Tibial artery (tissue), 4 donors: ENCODE measurements at places on chromosomes 3 and 15.

DNA sequence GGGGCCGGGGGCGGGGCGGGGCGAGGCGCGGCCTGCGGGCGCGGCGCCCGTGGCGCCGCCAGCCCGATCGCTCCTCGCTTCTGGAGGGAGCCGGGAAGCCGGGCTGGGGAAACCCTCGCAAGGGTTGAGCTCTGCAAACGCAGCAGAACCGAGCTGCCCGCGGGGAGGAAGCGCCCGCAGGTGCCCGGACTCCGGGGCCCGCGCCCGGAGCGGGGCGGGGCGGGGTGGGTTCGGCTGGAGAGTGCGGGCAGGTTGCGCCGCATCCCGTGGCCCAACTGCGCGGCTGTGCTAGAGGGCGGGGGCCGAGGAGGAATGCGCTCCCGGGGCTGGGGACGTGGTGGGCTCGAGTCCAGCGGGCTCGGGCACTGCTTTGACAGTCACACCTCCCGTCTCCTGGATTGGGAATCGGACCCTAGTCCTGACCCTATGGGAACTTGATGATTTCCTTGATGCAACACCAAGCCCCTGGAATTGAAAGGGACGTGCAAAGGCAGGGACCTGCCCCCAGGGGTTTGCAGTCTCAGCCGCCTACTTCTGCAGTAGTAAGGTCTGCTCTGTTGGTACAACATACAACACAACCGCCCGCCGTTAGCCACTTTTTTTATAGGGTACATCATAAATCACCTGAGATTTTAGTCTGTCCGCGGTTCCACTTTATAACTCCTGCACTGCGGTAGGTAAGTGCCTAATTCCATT lies 34.3 kb downstream of the ZBTB38 start:
- peak; percentile 69 for DNase-seq
- H3K27me3 ChIP-seq: no peaks in the 10 kb centered on the region
- H3K4me3 ChIP-seq: peak overlapping the region; percentile 88
- peaks cover 52% of the 10 kb centered on the region for H3K4me1 ChIP-seq

GRCh38 chr15:53512029-53512428 lies 247.4 kb downstream of the WDR72 start:
- H3K4me3 ChIP-seq: no peak overlapping the region
- no peak for DNase-seq
- no peaks in the 10 kb centered on the region for H3K4me1 ChIP-seq
- H3K27me3 ChIP-seq: no peaks in the 10 kb centered on the region
- no peaks in the 10 kb centered on the region for H3K36me3 ChIP-seq

- DNase-seq: no peak
- peaks cover 9% of the 10 kb centered on the region for H3K4me1 ChIP-seq
- H3K27ac ChIP-seq: peak within 1 kb of the TSS; percentile 50
- peak within 1 kb of the TSS; percentile 48 for H3K4me3 ChIP-seq
- H3K27me3 ChIP-seq: no peaks in the 10 kb centered on the region
- H3K36me3 ChIP-seq: no peaks in the 10 kb centered on the region
Measured at GRCh38 chr3:134650431-134651346, at the start of gene KY. Gene KY (minus strand): TSS chr3:134651022. CDS start chr3:134650960, 62 bp downstream.

DNA sequence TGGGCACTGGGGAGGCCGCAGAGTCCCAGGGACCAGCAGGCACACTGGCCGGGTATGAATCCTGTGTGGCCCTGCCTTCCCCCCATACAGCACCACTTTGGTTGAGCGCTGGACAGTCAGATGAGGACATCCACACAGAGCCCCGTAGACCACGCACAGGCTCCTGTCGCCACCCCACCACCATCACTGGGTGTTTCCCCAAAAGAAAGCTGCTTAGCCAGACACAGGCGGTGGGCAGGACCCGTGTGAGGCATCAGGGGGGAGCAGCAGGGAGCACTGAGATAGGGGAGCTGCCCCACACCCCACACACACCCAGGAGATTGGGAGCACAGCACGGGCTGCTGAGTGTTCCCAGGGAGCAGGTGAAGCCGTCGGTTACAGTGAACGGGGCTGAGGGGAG lies 42.4 kb upstream of the SLC41A3 start:
- no peaks in the 10 kb centered on the region for H3K27me3 ChIP-seq
- no peak overlapping the region for H3K27ac ChIP-seq
- no peaks in the 10 kb centered on the region for H3K36me3 ChIP-seq
- H3K4me3 ChIP-seq: no peak overlapping the region
- no peak for DNase-seq
- no peaks in the 10 kb centered on the region for H3K4me1 ChIP-seq

GRCh38 chr15:98611808-98612207 lies 36.5 kb upstream of the IGF1R start:
- peak; percentile 13 for DNase-seq
- no peak overlapping the region for H3K27ac ChIP-seq
- H3K27me3 ChIP-seq: no peaks in the 10 kb centered on the region
- no peaks in the 10 kb centered on the region for H3K36me3 ChIP-seq
- no peaks in the 10 kb centered on the region for H3K4me1 ChIP-seq
- H3K4me3 ChIP-seq: no peak overlapping the region

- no peak overlapping the region for H3K27ac ChIP-seq
- no peaks in the 10 kb centered on the region for H3K27me3 ChIP-seq
- no peaks in the 10 kb centered on the region for H3K4me1 ChIP-seq
- DNase-seq: no peak
- H3K36me3 ChIP-seq: no peaks in the 10 kb centered on the region
- no peak overlapping the region for H3K4me3 ChIP-seq
Measured at GRCh38 chr15:35937380-35937779, 391.4 kb upstream of the DPH6 start.

DNA sequence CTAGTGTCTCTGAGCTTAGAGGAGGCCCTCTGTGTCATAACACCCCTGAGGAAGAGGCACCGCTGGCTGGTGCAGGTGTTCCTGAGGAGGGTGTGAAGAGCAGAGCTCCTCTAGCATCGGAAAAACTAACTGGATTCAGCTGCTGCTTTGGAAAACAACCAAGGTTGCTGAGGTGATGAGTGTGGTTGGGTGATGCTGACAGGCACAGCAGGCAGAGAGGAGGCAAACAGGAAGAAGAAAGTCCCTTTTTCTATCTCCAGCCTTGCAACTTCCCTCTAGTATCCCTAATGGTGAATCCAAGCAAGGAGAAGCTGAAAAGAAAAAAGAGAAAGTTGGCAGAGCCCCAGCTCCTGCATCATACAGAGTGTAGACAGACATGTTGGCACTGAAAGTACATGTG lies 3.8 kb upstream of the OR4F15 start:
- no peaks in the 10 kb centered on the region for H3K27me3 ChIP-seq
- no peaks in the 10 kb centered on the region for H3K36me3 ChIP-seq
- no peak for DNase-seq
- H3K27ac ChIP-seq: no peak overlapping the region

- peaks cover 26% of the 10 kb centered on the region for H3K27me3 ChIP-seq
- DNase-seq: peak; percentile 41
- H3K36me3 ChIP-seq: no peaks in the 10 kb centered on the region
- peak overlapping the region; percentile 47 for H3K4me3 ChIP-seq
- H3K27ac ChIP-seq: no peak overlapping the region
Measured at GRCh38 chr3:139935866-139936817, 1.2 kb downstream of the CLSTN2 start.

GRCh38 chr3:121883507-121883906 lies 10.7 kb upstream of the SLC15A2 start:
- H3K36me3 ChIP-seq: no peaks in the 10 kb centered on the region
- H3K4me3 ChIP-seq: no peak overlapping the region
- no peaks in the 10 kb centered on the region for H3K27me3 ChIP-seq
- H3K27ac ChIP-seq: no peak overlapping the region
- no peaks in the 10 kb centered on the region for H3K4me1 ChIP-seq

- H3K27me3 ChIP-seq: no peaks in the 10 kb centered on the region
- no peaks in the 10 kb centered on the region for H3K36me3 ChIP-seq
- no peak for DNase-seq
Measured at GRCh38 chr15:40161693-40162391, 973 bp downstream of the BUB1B start.

- DNase-seq: no peak
- no peaks in the 10 kb centered on the region for H3K36me3 ChIP-seq
- H3K27ac ChIP-seq: peak overlapping the region; percentile 75
- H3K4me3 ChIP-seq: no peak overlapping the region
- peaks cover 99% of the 10 kb centered on the region for H3K4me1 ChIP-seq
Measured at GRCh38 chr3:69092030-69092516, 7.3 kb downstream of the ARL6IP5 start.

DNA sequence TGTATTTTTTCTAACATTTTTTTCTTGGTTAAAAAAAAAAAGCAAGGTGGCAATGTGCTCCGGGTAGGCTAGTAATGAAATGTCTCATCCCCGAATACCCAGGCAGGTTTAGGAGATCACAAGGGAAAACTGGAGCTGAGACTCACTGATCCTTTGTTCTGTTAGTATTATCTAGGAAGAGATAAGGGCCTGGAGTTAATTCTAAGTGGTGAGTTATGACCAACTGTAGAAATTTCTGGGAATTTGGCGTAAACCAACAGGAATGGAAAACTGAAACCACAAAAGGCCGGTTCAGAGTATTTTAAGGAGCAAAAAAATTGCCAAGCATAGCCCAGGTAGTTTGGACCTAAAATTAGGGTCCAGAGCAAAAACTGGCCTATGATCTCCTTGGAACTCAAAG lies 12.4 kb downstream of the PPM1M start:
- H3K27me3 ChIP-seq: no peaks in the 10 kb centered on the region
- peaks cover 86% of the 10 kb centered on the region for H3K36me3 ChIP-seq
- DNase-seq: no peak

DNA sequence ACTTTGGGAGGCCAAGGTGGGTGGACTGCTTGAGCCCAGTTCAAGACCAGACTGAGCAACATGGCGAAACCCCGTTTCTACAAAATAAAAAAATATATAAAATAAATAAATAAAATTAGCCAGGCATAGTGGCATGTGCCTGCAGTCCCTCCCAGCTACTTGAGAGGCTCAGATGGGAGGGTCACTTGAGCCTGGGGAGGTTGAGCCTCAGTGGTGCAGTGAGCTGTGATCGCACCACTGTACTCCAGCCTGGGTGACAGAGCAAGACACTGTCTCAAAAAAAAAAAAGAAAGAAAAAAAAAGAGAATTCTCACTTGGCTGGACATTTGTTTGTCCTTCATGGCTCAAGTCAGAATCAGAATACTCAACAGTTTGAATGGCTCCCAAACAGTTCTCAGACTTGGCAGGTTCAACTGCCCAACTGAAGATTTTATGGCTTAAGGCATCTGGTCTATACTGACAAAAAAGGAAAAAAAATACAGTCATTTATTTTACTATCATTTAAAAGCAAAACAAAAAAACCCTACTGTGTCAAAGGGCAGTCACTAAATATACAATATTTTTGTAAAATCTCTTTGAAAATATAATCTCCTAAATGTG lies 106.6 kb downstream of the FBXL22 start:
- DNase-seq: no peak
- no peak overlapping the region for H3K4me3 ChIP-seq
- no peaks in the 10 kb centered on the region for H3K27me3 ChIP-seq

DNA sequence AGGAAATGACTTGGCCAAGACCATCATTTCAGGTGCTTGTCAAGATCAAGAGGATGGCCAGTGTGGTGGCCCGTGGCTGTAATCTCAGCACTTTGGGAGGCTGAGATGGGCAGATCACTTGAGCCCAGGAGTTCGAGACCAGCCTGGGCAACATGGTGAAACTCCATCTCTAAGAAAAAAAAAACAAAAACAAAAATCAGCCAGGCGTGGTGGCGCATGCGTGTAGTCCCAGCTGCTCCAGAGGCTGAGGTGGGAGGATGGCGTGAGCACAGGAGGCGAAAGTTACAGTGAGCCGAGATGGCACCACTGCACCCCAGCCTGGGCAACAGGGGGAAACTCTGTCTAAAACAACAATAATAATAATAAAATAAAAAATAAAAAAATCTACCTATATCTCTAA lies 15.0 kb downstream of the CRABP1 start:
- H3K4me1 ChIP-seq: no peaks in the 10 kb centered on the region
- no peak overlapping the region for H3K27ac ChIP-seq
- no peaks in the 10 kb centered on the region for H3K36me3 ChIP-seq
- DNase-seq: no peak
- H3K27me3 ChIP-seq: no peaks in the 10 kb centered on the region

DNA sequence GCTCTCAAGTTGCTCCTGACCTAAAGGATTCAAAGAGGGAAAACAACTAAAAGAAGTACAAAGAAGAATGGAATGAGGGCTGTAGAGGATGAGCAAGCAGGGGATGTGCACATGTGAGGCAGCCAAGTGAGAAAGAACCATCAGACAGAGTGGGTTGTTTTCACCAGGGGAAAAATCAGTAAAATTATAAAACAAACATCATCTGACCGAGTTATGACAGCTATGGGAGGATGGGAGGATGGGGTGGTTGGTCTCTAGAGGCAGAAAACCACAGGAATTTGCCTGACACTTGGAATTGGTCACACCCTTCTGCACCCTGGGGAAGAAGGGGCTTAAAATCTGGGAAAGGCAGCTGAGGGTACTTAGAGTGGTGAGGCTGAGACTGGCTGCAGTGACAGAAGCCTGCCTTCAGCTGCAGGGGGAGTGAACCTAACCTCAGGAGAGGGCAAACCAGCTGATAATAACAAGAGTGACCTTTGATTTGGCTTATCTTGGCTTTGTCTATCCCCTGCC lies 10.1 kb downstream of the ARHGAP31 start:
- H3K27ac ChIP-seq: no peak overlapping the region
- no peak overlapping the region for H3K4me3 ChIP-seq
- H3K4me1 ChIP-seq: no peaks in the 10 kb centered on the region
- H3K36me3 ChIP-seq: no peaks in the 10 kb centered on the region
- DNase-seq: no peak
- no peaks in the 10 kb centered on the region for H3K27me3 ChIP-seq

GRCh38 chr3:179063945-179064560 lies 7.6 kb downstream of the ZMAT3 start:
- no peak for DNase-seq
- no peaks in the 10 kb centered on the region for H3K27me3 ChIP-seq
- H3K36me3 ChIP-seq: peaks cover 13% of the 10 kb centered on the region
- no peak overlapping the region for H3K27ac ChIP-seq
- H3K4me1 ChIP-seq: peaks cover 19% of the 10 kb centered on the region
- no peak overlapping the region for H3K4me3 ChIP-seq

- no peak for DNase-seq
- H3K4me1 ChIP-seq: no peaks in the 10 kb centered on the region
- no peaks in the 10 kb centered on the region for H3K36me3 ChIP-seq
Measured at GRCh38 chr15:28986108-28986507, 100.3 kb downstream of the APBA2 start.
